NCI-H1436 treated with DMSO at 0.1 percent for 48 hours (cell line): ENCODE measurements at places on chromosomes 2 and 18.

GRCh38 chr2:196316050-196316430 is 144.7 kb upstream of the STK17B start:
- no peak for DNase-seq

DNA sequence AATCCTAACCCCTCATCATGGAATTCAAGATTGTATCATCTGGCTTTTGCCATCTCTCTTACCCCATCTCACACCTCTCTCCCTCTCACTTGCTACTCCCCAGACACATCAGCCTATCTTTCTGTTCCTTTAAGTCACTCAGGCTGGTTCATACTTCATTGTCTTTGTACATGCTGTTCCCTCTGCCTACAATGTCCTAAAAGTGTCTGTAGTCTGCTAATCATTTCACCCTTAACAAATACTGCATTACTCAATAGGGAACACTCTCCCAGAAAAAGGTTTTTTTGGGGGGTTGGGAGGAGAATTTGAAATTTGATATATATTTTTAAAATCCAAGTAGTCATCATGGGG is 146.2 kb upstream of the KLF7 start:
- DNase-seq: no peak

DNA sequence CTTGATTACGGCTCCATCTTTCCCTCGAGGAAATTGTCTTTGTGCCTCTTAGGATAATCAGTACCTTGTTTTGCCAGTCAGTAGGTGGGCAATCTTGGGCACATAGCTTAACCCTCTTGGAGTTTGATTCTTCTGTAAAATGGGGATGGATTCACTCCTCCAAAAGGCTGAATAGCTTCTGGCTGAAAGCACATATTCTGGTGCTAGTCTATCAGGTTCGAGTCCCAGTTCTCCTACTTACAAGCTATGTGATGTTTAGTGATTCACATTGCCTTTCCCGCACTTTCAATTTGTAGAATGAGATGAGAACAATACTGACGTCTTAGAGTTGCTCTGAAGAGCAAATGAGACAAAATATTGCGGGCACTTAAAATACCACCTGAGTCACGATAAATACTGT is 43.9 kb downstream of the ATIC start:
- DNase-seq: no peak

- DNase-seq: no peak
These were observed 53.2 kb upstream of the CUL3 start for GRCh38 chr2:224638301-224638823.

DNA sequence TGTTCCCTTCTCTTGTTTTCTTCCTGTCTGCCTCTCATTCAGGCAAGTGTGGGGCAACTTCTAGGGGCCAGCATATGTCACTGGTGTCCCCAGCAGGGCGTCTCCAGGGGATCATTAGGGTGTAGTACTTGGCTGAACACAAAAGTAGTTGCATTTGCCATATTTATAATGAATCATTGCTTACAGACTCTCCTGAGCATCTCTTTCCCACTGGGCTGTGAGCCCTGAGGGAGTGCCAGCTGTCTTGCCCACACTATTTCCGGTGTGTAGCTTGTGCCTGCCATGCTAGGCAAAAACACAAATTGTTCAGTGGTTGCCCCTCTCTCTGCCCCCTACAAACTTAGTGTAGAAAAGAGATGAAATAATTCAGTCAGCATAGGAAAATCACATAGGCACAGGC is 40.8 kb upstream of the SCLY start:
- DNase-seq: no peak

DNA sequence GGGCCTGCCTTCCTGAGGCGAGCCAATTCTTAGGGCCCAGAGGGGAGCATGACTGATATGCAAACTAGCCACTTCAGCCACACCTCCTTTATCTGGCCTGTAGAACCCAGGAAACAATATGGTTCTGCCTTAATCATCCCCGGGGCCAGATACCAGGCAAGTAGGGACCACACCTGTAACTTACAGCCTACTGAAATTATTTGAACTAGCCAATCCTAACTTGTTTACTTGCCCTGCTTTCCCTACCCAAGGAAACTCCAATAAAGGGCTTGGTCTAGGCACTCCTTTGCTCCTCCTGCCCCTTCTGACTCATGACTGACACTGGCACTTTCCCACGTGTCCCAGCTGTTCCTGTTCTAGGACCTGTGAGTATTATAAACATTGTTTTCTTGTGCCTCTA is 57.6 kb downstream of the MYOM1 start:
- DNase-seq: no peak

- no peak for DNase-seq
These were observed 460.5 kb upstream of the TRIB2 start for GRCh38 chr2:12256206-12256605.

GRCh38 chr2:101341901-101342624 is 33.6 kb upstream of the RNF149 start:
- peak; percentile 5 for DNase-seq

GRCh38 chr2:33496150-33496549 is 19.7 kb downstream of the RASGRP3 start:
- no peak for DNase-seq

GRCh38 chr2:98828793-98829371 is 98.0 kb upstream of the MGAT4A start:
- no peak for DNase-seq
